ENCODE measurements at places on chromosomes 5 and 9.

- peak; percentile 82 for DNase-seq
These were observed at the start of gene SQSTM1 for GRCh38 chr5:179820483-179821297. Gene SQSTM1 (plus strand): TSS chr5:179820905. CDS start chr5:179820937, 32 bp downstream.

GRCh38 chr5:6830643-6831239 is 117.5 kb downstream of the TENT4A start:
- no peak for DNase-seq

DNA sequence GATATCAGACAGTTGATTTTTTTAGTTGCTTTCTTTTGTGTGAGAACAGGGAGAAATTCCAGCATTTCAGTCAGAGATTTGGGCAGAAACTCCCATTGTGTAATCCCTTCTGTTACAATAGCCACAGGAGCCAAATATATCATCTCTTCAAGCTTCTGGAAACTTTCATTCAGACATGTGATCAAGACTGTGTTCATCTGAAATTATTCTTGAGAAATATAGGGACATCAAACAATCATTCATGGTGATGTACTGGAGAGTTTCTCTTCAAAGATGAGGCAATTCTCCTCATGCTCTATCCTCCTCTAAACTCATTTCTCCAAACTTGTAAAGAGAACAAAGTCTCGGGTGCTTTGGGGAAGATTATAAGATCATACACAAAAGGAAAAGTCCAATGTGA is 35.2 kb upstream of the CSNK1G3 start:
- peak; percentile 90 for DNase-seq

GRCh38 chr9:87465816-87466215 is 31.9 kb upstream of the DAPK1 start:
- no peak for DNase-seq

Data from inflammatory macrophage treated with lipopolysaccharide for 4 hours (primary cell).